Amniotic stem cell (primary cell): ENCODE measurements at places on chromosomes 1 and 21.
A peak's percentile ranks its signal among the peaks of the same experiment; 100 is the strongest.

GRCh38 chr1:224879162-224879803, 50.2 kb upstream of the DNAH14 start:
- DNase-seq: no peak

DNA sequence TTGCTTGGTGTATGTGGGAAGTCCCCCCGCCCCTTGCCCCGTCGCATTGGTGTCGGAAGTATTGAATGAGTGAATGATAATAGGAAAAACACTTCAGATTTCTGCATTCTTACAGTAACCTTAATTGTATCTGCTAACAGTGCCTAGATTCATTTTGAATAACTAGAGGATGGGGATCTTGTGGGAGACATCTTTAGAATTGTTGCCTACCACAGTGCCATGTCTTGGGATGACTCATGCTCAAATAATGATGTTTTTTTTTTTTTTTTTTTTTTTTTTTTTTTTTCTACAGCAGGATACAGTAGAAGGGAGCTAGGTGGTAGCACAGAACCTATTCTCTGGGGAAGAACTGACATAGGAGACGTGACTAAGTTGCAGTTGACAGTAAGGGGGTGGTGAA, 237.9 kb downstream of the USP25 start:
- DNase-seq: no peak

DNA sequence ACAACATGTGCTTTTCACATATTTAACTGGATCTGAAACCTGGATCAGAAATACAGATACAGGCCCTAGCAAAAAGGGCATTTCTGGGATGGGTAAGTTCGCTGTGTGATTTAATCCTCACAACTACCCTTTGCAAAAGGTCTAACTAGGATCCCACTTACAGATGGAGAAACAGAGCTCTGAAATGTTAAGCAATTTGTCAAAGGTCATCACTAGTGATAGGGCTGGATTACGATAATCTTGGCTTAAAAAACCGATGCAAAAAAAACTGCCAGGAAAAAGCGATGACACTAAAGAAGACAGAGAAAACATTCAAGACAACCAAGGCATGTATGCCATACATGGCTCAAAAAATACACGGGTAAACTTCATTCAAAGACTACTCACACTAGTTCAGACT, 29.9 kb downstream of the AHCTF1 start:
- no peak for DNase-seq

DNA sequence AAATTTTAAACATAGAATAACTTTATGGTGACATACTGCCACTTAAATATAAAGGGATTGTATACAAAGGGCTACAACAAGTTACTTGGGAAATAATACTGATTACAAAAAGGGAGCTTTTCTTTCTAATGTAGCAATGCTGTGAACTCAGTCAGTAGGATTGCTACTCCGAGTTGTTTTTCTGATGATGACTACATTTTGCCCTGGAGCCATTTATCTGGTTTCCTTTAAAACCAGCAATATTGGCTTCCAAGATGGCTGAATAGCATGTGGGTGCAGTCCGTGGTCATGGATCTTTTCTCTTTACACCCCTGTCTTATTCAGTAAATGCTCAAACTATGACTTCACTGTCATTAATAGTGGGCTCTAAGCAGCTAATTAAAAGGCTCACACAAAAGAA, 92.6 kb upstream of the NEK7 start:
- peak; percentile 48 for DNase-seq

DNA sequence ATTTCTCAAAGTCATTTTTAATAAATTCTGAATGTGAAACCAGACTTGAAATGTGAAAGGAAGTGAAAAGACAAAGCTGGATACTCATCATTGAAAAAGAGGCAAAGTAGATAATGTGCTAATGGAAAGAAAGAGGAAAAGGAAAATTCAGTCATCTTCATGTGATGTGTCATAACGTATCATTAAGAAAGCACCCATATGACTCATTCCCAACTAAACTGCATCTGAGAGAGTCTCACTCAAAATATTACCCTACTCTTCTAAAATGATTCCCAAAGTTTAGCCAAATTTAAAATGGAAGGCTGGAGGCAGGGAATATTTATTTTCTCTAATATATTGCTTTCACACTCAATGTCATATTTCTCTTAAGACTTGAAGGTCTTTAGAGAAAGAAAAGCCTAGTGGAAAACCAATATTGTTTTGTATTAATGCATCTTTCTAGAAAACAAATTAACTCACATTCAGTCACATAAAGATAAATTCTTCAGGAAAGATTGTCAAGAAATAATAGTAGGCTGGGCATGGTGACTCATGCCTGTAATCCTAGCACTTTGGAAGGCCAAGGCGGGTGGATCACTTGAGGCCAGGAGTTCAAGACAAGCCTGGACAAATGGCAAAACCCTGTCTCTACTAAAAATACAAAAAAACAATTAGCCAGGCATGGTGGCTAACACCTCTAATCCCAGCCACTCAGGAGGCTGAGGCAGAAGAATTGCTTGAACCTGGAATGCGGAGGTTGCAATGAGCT, 129.9 kb downstream of the SLC30A10 start:
- peak; percentile 48 for DNase-seq

- no peak for DNase-seq
Measured at GRCh38 chr1:94953107-94953506, 26.2 kb upstream of the CNN3 start.

DNA sequence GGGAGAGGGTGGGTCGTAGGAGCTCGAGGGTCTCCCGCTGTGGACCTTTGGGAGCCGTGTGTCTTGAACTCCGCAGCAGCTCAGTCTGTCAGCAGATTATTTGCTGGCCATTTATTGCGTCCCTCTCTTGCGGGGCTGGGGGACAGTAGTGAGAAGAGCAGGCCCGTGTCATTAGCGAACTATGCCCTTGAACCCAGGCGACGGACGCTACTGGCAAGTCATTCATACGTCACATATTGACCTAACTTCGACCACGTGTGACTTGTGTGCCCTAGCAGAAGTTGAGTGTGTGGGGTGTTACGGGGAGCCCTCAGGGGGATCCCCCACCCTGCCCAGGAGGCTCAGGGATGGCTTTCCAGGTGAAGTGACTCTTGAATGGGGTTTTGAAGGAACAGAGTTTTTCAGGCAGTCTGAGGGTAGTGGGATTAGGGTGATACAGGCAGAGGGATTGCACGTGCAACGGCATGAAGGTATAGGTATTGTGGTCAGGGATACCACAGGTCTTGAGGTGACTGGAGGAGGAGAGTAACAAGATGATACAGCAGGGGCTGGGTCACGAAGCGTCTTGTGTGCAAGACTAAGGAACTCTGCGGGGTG, 13.0 kb downstream of the RCC1 start:
- DNase-seq: no peak

- no peak for DNase-seq
Measured at GRCh38 chr1:101914473-101915242, 82.1 kb downstream of the OLFM3 start.

DNA sequence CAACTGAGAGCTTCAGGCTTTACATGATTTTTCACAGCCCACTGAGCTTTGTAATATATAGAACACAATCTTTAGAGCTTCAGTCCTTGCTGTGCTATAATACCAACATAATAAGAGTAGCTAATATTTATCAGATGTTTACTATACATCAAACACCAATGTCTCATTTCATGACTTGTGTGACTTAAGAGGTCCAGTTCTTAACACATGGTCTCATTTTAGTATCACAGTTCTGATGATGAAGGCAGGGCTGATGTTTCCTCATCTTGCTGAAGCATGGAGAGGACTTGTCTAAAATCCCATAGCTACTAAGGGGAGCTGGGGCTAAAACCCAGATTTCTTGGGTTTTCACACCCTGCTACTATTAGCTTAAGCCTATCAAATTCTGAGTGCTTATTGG, 5.5 kb downstream of the MTR start:
- no peak for DNase-seq

GRCh38 chr1:182713492-182713891, 29.1 kb upstream of the RGS8 start:
- no peak for DNase-seq

DNA sequence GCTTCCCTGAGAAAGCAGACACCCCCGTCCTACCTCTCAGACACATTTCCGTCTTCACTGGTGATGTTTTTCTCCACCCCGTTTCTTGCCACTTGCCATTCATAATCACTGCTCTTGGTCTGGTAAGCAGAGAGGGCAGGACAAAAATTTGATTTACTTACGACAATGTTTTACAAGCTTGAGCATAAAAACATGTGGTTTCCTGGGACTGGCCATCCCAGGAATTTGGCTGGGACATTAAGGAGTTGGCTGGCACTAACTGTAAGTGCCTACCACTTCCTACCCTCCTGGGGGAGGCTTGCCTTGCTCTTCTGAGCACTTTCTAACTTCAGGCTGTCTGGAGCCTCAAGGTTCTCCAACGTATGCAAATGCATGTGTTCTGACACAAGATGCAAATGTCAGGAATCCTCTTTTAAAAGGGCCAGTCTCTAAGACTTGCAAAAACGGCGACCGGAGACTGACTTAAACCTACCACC, 24.2 kb downstream of the ZBTB18 start:
- DNase-seq: no peak

DNA sequence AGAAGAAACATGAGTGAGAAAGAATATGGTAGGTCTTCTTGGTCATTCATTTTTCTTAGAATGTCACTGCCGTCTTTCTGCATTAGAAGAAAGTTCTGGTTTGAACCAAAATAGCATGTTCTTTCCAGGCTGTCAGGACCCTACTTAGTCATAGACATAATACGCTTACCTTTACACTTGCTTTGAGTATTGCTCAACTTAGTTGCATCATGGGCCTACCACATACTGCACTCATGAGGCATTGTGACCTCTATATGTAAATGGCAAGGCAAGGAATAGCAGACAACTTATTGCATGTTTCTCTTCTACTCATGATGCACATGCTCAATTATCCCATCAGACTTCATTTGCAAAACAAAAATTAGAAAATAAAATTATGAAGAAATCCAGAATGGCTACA, 415.0 kb downstream of the HLX start:
- no peak for DNase-seq

DNA sequence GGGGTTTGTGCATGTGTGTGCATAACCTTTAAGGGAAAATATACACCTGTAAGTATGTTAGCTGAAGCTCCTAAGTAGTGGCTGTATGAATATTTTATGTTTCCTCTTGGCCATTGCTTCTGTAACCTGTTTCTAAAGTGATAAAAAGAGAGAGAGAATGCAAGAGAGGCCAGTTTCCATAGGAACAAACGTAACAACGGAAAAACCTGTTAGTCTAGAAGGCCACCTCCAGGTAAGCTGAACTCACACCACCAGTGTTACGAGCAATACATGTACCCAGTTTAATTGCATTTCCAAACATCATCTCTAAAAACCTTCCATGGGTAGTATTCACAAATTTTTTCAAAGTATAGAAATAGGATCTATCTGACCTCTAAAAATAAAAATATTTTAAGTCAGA, 63.1 kb downstream of the PLPPR4 start:
- no peak for DNase-seq

DNA sequence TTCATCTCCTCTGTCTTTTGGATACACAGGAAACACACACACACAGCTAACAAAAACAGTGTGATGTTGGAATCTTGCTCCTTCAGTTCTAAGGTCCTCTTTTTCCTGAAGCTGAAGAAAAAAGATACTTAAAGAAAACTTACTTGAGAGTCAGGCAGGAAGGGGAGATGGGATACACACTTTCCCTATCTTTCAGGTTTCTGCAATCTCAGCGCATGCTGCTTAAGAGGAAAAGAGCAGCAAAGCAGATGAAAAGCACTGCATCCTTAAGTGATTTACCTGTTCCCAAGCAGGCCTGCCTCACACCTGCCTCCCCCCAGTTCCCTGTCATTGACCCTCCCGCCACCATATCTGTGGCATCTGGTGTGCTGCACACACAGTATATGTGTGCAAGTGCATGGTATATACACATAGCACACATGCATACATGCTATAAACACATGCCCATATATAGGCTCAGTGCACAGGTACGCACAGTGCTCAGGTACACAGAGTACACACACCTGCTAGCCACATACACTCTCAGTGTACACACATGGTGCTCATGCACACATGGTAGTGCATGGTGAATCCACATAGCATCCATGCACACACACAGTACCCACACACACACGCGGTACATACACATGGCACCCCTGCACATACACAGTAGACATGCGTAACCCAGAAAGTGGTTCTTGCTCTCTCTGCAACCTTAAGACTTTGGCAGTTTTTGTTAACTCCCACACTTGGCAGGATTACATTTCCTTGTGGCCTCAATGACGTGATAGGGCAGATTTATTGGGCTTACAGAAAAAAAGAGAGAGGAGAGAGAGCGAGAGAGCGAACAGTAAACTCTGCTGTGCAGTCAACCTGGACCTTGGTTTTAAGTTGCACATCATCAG, 166.9 kb downstream of the TOMM20 start:
- DNase-seq: peak; percentile 40

GRCh38 chr1:7785108-7785507, 1.0 kb downstream of the PER3 start:
- no peak for DNase-seq

DNA sequence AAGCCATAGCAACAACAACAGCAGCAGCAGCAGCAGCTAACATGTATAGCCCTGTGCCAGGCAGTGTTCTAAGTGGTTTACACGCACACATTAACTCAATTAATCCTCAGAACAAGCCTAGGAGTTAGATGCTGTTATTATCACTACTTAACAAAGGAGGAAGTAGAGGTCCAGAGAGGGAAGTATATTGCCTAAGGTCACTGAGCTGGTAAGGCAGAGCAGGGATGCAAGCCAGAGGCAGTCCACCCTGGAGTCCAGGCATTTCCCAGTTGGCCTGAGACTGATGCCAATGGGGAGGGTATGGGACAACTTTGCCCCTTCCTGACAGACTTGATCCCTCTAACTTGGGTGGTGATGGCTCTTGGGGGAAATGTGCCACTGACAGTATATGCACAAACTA, 6.8 kb downstream of the CDC14A start:
- no peak for DNase-seq

- DNase-seq: no peak
Measured at GRCh38 chr1:27979151-27979858, 19.5 kb downstream of the XKR8 start.

DNA sequence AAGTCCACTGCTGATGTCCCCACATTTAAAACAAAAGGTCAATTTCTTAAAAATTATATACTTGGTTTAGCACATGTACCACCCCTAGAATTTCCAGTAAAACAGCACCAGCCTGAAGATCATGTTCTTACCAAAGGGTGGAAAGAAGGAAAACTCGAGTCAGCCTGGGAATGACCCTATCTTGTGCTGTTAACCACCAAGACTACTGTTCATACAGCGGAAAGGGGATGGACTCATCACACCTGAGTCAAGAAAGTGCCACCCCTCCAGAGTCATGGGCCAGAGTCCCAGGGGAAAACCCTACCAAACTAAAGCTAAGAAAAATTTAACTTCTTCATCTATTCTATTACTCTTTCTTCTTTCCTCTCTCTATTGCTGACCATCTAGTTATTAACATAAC, 113.6 kb upstream of the PPM1J start:
- DNase-seq: no peak

DNA sequence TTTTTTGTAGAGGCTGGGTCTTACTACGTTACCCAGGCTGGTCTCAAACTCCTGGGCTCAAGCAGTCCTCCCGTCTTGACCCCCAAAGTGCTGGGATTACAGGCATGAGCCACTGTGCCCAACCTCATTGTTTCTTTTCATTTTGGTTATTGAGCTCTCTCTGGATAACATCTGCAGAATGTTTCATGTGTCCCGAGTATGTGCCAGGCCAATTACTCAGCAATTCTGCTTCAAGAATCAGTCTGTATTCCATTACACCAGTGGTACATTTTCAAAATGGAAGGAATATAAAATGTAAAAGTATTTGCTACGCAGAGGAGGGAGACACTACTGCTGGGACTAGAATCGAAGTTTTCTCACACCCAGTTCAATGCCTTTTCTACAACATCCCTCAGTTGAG, 1.7 kb upstream of the ELOA start:
- DNase-seq: no peak
